Uterus (tissue), 4 donors: ENCODE measurements at places on chromosomes 16 and 17.

- no peak for DNase-seq
Measured at GRCh38 chr17:44311562-44312181, 3.3 kb downstream of the RUNDC3A start.

DNA sequence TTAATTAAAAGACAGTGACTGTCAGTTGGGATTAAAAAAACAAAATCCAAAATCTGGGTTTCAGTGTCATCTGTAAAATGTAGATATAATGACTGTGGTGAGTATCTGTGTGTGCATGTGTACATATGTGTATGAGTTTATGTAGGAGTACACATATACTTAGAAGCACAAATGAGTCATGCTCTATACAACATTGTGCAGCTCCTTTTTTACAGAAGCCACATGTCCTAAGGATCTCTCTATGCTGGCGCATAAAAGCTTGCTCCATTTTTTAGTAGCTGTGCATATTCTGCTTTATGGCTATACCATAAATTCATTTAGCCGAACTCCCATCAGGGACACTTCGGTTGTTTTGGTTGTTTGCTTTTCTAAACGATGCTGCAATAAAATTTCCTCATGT, 125.2 kb upstream of the EEF2KMT start:
- DNase-seq = no peak

- no peak for DNase-seq
Measured at GRCh38 chr16:17171250-17172143, 299.3 kb downstream of the XYLT1 start.

- DNase-seq = no peak
Measured at GRCh38 chr17:17493249-17493985, 2.8 kb downstream of the RASD1 start.

DNA sequence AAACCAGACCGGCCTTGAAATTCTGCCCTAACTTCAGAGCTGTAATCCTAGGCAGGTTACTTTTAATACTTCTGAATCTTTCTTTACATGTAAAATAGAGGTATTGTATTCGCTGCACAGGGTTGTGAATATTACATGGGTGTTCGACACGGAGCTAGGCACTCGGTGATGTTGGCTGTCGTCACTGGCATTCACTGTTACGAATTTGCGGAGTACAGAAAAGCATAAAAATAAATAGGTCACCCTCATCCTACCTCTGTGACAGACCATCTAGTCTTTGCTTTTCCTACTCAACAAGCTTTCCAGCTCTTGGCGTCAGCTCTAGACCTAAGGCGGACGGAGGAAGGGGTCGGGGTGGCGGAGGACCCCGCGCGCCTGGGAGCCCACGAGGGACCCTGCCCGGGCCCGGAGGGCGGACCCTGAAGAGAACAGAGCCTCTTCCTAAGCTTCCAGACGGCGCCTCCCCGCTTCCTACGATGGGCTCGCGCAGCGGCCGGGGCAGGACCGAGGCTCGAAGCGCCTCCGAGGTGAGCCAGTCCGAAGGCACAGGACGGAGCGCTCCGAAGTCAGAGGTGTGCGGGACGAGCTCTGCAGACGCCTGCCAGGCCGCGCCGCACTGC, 879 bp upstream of the SPG7 start:
- no peak for DNase-seq

- no peak for DNase-seq
Measured at GRCh38 chr16:66443269-66443652, 16.2 kb downstream of the BEAN1 start.

DNA sequence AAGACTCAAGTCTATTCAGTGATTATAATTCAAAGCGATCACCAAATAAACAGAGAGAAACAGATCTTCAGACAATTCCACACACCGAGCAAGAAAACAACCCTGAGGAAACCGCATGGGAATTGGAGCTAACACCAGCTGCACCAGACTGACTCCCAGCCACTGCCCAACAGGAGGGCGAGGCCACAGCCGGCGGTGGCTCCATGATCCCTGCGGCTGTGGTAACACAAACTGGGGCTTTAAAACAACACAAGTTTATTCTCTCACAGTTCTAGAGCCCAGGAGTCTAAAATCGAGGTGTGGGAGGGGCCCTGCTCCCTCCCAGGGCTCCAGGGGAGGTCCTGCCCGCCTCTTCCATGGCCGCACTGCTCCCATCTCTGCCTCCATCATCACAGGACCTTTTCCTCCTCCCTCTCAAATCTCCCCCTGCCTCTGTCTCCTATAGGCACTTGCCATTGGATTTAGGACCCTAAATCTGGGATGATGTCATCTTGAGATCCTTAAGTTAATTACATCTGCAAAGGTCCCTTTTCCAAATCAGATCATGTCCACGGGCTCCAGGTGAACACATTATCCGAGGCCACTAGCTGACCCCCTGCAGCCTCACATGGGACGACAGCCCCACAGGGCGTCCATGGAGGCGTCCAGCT, 9.7 kb upstream of the HEXD start:
- no peak for DNase-seq

- DNase-seq = peak; percentile 58
Measured at GRCh38 chr17:38667099-38667786, 7.5 kb downstream of the EPOP start.

DNA sequence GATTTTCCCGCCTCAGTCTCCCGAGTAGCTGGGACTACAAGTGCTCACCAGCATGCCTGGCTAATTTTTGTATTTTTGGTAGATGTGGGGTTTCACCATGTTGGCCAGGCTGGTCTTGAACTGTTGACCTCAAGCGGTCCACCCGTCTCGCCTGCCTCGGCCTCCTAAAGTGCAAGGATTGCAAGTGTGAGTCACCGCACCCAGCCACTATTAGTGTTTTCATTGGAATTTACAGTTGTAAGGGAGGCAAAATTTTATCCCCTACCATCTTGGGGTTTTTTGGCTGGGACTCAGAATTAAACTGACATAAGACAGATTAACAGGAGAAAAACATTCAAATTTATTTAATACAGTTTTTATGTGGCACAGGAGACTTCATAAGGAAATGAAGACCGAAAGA, 12.3 kb upstream of the MYCBPAP start:
- no peak for DNase-seq

GRCh38 chr17:22410136-22410535, 717.8 kb downstream of the KCNJ18 start:
- DNase-seq = no peak

- no peak for DNase-seq
Measured at GRCh38 chr16:3054965-3055733, 8.8 kb downstream of the MMP25 start.

DNA sequence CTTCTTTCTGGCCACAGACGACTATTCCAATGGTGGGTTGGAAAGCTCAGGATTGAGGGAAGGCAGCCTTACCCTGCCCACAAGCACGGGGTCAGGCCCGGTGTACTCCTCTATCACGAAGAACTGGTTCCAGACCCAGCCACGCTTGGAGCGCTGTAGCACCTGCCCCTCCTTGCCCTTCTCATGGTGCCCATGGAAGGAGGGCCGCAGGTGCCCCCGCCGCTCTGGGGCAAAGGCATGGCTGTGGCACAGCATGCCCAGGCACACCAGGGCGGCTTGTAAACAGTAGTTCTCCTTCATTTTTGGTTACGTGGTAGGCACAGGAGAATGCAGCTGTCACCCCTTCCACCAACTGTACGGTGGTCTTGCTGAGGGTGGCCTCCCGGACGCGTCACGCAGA, 117.3 kb downstream of the CDH11 start:
- DNase-seq = no peak

DNA sequence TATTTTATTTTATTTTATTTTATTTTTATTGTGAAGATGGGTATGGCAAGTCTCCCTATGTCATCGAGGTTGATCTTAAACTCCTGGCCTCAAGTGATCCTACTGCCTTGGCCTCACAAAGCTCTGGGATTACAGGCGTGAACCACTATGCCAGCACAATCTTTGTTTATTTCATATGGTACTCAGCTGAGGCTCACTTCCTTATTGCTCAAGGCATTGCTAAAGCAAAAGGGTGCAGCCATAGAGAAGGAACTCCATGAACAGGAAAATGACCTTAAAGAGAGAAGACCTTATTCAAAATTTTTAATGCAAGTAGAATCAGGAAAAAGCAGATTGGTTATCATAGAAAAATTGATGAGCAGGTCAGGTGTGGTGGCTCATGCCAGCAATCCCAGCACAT, 110.6 kb upstream of the RBBP6 start:
- no peak for DNase-seq

DNA sequence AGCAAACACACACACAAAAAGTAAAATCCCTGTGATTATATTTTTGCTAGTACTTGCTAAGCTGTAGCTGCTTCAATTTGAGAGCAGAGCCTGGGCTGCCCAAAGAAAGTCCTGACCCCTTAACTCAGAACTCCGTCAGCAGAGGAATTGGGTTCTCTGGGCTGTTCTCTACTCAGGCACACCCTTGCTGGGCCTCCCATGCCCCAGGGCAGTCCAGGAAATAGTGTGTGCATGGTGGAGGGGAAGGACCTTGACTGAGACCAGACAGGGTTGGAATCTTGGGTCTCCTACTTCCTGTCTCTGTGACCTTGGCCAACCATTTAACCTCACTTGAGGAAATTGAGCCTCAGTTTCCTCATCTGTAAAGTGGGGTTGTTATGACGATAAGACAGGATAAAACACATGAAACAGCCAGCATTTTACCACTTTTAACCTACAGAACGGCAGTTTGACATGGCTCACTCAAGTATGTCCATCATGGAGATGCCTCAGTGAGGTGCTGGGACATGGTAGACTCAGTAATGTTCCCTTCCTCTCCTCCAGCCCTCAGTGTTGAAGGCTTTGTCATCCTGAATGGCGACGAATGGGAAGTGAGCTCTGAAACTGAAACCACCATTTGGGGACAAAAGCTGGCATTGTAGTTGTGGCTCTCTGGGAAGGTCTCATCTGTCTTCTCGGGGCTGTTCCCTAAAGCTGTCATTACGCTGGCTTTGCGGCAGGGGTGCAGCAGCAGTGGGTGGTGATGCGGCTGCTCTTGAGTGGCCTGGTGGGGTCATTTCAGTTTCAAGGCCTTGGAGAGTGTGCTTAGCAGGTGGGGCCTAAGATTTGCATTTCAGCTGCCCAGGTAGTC, 74.9 kb downstream of the CMIP start:
- DNase-seq = no peak

- no peak for DNase-seq
Measured at GRCh38 chr17:57311281-57312216, 55.2 kb downstream of the MSI2 start.

GRCh38 chr17:36213695-36214094, 2.8 kb downstream of the CCL4L2 start:
- no peak for DNase-seq

- no peak for DNase-seq
Measured at GRCh38 chr17:46191322-46192188, 1.7 kb downstream of the KANSL1 start.
